HFF-Myc (cell line): ENCODE measurements at places on chromosomes 1 and 21.

GRCh38 chr1:165354739-165355138 lies 1.8 kb downstream of the LMX1A start:
- DNase-seq = no peak

- no peak for DNase-seq
Measured at GRCh38 chr1:165671526-165671925, 26.8 kb downstream of the ALDH9A1 start.

- DNase-seq = no peak
Measured at GRCh38 chr1:156528231-156528630, 27.7 kb upstream of the MEF2D start.

DNA sequence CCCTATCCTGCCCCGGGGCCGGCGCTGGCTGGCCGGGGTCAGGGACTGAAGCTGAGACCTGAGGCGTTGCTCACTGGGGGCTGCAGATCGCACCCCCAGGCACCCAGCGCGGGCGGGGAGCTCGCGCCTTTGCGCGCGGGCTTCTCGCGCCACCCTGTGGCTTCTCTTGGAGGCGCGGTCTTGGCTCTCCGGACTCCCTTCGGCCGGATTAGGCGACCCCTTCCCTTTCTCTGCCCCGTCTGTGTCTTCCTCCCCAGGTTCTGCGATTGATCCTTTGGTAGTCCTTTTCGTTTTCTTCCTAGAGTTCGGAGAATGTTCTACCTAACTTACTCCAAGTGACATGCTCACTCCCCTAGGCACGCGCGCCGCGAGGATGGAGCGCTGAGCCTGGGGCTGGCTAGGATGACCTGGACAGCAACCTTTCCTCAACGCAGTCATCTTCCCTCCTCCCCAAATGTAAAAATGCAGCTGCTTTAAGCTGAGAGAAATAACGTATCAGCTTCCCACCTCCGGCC lies 495 bp upstream of the NTRK1 start:
- DNase-seq = no peak

DNA sequence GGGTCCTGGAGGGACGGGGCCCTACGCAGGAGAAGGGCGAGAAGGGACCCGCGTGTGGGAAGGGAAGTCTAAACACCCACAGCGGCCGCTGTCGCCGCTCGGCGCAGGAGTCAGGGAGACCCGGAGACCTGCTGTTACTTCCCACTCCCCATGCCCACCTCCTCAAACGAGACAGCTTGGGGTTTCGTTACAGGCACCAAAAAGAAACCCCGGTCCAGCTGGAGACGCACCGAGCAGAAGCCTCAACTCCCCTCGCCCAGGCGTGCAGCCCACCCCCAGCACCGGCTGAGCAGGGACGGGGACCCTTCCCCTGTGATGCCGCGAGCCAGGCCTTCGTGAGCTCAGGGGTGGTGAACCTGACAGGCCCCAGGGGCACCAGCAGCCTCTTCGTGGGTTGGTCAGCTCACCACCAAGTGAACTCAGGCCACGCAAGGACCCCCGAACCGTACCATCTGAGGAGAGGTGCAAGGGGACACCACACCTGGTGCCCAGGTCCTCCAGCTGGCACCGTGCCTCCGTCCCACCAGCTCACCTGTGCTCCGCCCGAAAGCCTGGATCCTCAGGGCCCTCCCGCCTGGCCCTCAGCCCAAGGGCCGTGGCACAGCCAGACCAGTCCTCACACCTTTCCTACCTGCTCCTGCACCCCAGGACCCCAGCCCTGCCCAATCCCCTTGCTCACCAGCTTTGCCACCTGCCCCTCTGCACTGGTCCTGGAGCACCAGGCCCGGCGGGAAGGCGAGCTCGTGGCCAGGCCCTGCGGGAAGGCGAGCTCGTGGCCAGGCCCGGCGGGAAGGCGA lies 5.0 kb downstream of the SDF4 start:
- DNase-seq = no peak

- no peak for DNase-seq
Measured at GRCh38 chr1:67743072-67743725, 58.2 kb downstream of the GADD45A start.

GRCh38 chr1:108016451-108016920 lies 51.5 kb upstream of the VAV3 start:
- DNase-seq = no peak

DNA sequence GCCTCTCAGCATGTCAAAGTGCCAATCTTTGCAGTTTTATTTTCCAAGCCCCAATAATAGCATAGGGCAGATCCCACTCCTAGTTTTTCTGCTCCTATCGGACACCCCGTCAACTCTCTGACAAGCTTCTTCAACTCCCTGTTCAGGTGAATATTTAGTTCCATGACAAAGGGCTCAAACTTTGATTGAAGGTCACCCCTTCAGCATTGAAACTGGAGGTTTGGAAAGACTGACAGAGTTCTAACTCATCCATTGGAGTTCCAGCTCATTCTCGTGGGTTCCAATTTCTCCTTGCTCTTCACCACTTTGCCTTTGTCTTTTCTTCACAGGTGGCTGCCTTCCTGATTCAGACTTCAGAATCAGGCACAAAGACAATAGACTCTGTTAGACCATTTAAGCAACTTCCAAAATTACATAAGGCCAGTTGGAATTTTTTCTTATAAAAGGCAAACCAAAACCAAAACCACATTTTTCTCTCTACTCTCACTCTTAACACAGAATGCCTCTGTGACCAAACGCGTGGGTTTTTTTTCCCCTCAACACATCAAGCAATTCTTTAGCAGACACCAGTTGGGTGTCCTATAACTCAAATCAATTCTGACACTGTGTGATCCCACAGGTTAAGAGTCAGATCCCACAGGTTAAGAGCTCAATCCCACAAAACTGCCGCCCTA lies 169.3 kb upstream of the USP25 start:
- DNase-seq = no peak

GRCh38 chr1:12040457-12041051 lies 21.3 kb downstream of the MIIP start:
- DNase-seq = peak; percentile 65

GRCh38 chr21:42289926-42290325 lies 25.3 kb downstream of the TFF3 start:
- no peak for DNase-seq

GRCh38 chr1:206006946-206007345 lies 3.8 kb upstream of the RAB7B start:
- DNase-seq = no peak

GRCh38 chr1:157035121-157035520 lies 10.4 kb downstream of the ARHGEF11 start:
- DNase-seq = no peak

GRCh38 chr21:35838350-35838749 lies 222.0 kb downstream of the SETD4 start:
- DNase-seq = no peak
